ENCODE measurements at places on chromosomes 1 and 21.
A peak's percentile ranks its signal among the peaks of the same experiment; 100 is the strongest.

DNA sequence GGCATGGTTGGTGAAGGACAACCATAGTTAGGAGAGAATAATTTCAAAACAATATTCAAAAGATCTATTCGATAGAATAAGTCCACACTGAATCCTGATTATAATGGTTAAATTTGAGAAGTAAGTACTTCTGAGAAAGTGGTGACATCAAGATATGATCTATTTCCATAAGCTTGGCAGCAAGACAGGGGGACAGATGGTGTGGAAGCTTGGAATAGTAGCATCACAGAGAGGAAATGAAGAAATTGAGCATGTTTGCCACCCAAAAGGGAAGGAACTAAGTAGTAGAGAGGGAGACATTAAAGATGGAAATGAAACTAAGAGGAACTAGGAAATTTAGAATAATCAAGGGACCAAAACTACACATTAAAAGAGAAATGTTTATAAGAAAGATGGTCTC, 94.5 kb downstream of the OLFM3 start:
- no peak for DNase-seq

- no peak for DNase-seq
Measured at GRCh38 chr21:28754127-28754611, 238.5 kb downstream of the LTN1 start.

DNA sequence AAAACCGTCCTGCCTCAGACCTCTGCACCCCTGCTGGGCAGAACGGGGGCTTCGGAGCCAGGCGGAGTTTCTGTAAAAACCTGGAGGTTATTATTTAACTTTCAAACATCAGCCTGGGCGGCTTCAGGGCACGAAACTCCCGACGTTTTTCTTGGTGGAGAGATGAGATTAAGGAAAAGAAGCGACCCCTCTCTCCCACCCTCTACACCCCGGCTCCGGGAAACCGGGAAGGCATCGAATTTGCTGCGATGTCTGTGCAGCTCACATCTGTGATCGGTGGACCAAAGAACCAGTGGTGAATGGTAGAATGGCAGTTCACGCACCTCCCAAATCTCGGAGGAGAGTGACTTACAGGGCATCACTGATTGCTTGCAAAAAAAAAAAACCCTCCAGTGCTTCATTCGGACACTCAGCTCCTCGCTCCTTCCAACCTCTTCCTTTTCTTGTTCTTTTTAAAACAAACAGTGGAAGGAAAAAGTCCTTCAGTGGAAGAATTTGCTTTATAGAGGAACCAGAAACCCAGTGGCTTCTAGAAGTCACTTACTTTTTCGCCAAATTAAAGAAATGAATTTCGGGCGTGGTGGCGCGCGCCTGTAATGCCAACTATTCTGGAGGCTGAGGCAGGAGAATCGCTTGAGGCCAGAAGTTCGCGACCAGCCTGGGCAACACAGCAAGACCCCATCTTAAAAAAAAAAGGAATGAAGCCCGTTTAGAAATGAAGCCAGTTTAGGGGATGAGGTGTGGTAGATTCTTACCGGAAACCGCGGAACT, 884 bp downstream of the PHACTR4 start:
- DNase-seq: peak; percentile 60

DNA sequence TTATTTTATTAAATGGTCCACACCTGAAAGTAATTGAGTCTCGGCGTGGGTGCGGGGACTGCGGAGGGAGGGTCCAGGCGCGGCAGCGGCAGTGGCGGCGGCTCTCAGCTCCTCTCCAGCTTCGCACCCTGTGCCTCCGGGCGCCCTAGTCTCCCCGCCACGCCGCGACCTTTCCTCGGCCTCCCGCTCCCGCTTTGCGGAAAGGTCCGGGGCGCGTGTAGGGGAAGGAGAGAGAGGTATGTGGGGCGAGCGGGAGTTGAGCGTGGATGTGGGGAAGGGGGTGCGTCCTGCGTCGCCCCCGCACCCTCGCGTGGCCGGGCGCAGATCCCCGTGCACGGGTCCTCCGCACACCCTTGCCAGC, 13.4 kb upstream of the ALX3 start:
- no peak for DNase-seq

GRCh38 chr1:241229216-241229615, 127.8 kb downstream of the RGS7 start:
- no peak for DNase-seq

GRCh38 chr1:154859786-154860155, 10.3 kb downstream of the KCNN3 start:
- DNase-seq: no peak

DNA sequence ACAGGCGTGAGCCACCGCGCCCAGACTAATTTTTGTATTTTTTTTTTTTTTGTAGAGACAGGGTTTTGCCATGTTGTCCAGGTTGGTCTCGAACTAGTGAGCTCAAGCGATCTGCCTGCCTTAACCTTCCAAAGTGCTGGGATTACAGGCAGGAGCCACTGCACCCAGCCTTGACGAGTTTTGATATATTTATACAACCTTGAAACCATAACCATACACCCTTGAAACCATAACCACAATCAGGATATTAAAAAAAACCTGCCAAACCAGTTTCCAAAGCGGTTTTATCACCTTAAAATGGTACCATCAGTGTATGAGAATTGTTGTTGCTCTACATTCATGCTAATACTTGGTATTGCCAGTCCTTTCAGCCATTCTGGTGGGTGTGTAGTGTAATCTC, 3.7 kb upstream of the PHACTR4 start:
- no peak for DNase-seq

DNA sequence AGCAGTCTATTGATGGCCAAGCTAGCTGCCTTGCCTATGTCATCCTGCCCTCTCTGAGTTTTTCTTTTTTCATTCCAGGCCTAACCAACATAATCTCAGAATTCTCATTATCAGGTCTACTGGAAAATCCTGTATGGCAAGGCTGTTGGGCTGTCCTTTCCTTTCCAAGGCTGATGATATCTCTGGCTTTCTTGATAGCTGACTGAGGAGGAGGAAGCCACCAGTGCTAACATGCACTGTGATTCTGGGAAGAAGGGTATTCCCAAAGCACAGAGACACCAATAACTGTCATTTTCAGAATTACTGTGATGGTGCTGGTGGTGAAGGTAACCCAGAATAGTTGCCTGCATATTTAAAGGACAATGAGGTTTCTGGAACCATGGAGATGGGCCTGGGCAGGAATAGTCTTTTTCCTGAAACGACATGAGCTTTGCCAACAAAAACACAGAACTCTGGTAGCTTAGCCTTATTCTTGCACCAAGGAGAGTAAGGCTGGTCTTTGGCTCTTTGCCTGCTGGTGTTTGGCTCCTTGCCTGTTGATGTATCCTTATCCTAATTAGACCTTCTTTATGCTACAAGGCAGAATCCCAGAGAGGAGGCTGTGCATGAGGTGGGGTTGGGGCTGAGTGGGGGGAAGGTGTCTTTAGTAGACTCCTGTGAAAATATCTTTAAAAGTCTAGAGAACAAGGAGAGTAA, 157.4 kb downstream of the TNFSF18 start:
- no peak for DNase-seq

DNA sequence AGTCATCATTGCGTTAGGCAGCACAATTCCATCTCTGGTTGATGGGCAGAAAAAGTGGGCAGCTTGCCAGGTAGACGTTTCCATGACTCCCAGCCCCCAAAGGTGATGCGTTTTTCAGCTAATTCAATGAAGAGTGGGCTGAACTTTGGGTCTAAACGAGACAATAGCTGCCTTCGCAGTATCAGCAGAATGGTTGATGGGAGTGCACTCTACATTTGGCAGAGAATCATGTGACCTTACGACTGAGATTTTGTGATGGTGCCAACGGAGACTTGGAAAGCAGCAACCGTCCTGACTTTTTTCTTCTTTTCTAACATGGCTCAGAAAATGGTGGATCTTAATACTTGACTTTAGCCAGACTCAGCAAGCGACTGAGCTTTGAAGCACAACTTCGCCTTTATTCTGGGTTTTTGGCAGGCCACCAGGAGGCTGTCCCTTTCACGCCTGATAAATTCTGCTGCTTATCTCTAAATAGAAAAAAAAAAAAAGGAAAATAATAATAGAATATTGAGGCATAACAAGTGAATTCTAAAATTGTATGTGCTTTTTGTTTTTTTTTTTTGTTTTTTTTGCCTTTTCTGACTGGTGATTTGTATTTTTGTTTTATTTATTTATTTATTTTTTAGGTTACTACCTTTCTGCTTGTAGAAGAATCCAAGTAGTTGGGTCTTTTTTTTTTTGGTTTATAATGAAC, 804.8 kb downstream of the USP25 start:
- peak; percentile 57 for DNase-seq

GRCh38 chr21:34630536-34631143, 15.7 kb upstream of the RCAN1 start:
- peak; percentile 69 for DNase-seq

GRCh38 chr1:209376774-209377173, 206.7 kb upstream of the CAMK1G start:
- no peak for DNase-seq

GRCh38 chr21:33241846-33242245, 12.1 kb downstream of the IFNAR2 start:
- DNase-seq: no peak

DNA sequence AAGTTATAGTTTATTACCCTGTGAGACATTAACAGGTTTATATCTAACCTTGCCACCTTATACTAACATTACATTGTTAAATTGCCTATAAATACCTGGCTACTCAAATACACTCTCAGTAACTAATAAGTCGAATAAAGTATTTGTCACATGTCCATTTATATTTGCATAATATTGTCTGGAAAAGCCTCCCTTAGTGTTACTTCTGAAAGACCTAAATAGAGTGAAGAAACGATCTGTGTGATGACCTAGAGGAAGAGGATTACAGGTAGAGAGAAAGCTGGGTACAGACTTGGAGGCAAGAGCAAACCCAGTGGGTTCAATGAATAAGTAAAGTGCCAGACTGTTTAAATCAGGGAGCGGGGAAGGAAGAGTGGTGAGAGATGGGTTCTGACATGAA, 2.7 kb upstream of the CACYBP start:
- DNase-seq: no peak

DNA sequence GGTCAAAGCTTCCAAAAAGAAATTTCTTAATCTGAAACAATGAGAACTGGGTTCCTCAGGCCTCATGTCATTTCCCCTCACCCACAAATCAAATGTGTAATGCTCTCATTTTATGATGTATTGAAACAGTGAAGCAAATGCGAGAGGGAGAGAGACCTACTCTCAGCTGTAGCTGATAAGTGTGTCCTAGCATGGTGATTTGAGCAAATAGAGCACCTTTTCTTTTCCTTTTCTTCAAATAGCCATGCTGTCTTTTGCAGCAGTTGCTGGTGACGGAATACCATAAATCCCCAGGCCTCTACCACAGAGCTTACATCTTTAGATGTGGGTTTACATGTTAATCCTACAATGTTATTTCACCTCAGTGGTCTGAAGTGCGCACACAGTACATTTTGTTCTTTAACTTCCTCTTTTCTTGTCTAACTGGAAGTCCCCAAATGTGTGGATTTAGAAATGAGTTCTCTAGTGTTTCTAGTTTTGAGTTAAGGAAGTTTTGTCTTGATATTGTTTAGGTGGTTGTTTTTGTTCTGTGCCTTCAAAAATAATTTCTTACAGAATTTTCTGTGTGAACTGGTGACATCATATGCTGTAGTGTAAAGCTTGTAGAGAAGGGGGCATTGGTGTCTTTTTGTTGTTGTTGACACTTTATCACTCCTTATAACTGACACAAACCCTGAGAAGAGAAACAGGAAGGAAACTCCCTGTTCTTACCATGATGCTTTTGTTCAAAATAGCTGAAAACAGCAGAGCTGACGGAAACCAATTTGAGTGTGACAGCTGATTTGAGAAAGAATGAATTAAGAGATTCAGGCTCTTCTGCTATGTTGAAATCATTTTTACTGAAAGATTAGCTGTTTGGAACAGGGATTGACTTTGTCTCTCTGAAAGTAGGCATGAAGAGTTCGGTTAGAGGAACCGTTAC, 12.2 kb downstream of the SMAP2 start:
- no peak for DNase-seq

GRCh38 chr1:235908742-235909520, 42.2 kb upstream of the LYST start:
- peak; percentile 65 for DNase-seq
